ENCODE measurements at places on chromosomes 1 and 21.

GRCh38 chr1:66283622-66284041, 250.3 kb upstream of the SGIP1 start:
- no peak for DNase-seq

DNA sequence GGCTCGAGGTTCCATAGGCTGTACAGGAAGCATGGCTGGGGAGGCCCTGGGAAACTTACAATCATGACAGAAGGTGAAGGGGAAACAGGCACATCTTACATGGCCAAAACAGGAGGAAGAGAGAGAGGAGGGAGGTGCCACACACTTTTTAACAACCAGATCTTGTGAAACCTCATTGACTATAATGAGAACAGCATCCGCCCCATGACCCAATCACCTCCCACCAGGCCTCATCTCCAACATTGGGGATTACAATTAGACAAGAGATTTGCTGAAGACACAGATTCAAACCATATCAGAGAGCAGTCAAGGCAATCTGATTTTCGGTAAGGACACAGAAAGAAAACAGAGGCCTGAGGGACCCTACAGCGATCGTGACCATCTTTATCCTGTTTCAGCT, 41.7 kb downstream of the TNFRSF9 start:
- DNase-seq, result no peak

GRCh38 chr1:102942324-102942723, 166.0 kb downstream of the COL11A1 start:
- no peak for DNase-seq

GRCh38 chr1:201740670-201741111, 88.3 kb upstream of the IPO9 start:
- no peak for DNase-seq

GRCh38 chr1:43058545-43059360, 100.1 kb upstream of the SLC2A1 start:
- DNase-seq, result no peak

DNA sequence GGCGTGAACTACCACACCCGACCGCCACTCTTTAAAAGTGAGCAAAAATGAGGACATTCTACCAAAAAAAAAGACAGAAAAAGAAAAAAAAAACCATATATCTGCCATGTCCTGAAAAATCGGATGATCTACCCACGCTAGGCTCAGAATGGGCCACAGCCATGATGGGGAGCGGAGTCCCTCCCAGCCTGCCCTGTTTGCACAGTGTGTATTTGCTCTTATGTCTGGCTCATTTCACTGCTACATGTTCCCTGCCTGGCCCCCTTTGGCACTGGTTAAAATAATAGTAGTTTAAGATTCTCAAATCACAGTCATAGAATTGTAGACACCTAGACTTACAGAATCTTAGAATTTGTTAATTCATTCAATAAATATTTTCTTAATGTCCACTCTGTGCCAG, 121.9 kb downstream of the PTPRU start:
- no peak for DNase-seq

GRCh38 chr1:2126331-2127186, 68.0 kb downstream of the FAAP20 start:
- DNase-seq, result no peak

- DNase-seq, result no peak
Observed at GRCh38 chr1:230896779-230897178, 28.5 kb upstream of the C1orf198 start.

GRCh38 chr1:54475357-54475881, 69.2 kb upstream of the SSBP3 start:
- peak; percentile 67 for DNase-seq

GRCh38 chr21:42413093-42413492, 9.4 kb downstream of the UBASH3A start:
- DNase-seq, result no peak

- peak; percentile 66 for DNase-seq
Observed at GRCh38 chr1:234214129-234214910, 158.9 kb upstream of the COA6 start.

DNA sequence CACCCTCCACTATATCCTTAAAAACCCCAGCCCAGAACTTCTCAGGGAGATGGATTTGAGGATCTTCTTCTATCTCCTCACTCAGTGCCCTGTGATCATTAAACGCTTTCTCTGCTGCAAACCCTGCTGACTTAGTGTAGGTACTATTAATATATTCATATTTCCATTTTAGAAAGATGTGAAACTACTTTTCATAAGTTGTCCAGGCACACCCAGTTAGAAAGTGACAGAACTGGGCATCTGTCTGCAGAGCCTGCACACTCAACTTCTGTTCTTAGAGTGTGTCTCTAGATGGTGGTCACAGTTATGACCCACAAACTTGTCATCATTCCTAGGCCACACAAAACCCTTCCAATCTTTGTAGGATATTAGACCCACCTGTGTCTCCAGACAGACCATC, 55.0 kb downstream of the FCRL5 start:
- no peak for DNase-seq

DNA sequence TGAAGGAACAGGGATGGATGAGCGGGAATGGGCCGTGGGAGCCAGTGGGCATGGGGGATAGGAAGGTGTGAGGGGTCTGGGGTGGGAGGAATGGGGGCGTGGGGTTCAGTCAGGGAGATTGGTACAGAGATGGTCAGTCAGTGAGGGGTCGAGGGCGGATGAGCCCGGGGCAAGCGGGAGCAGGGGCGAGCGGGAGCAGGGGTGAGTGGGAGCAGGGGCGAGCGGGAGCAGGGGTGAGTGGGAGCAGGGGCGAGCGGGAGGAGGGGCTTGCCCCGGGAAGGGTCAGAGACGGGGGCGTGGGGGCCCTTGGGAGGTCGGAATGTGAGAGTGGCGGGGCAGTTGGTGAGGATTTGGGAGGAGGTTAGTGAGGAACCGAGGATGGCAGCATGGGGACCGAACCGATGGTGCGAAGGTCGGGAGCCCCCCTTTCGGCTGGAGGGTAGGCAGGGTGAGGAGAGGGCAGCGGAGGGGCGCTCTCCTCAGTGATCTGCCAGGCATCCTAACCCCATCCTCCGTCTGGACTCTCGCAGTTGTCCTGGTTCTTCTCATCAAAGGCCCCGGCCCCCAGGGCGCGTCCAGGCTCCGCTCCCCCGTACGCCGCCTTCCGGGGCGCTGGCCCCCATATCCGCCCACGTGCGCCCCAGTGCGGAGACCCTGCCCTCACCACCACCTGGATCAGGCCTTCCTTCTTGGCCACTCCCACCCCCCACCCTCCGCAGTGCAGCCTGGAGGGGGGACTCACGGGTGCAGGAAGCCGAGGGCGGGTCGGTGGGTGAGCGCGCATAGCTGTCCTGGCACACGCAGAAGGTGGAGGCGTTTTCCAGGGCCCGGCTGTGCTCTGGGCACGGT, 11.2 kb downstream of the EPHA10 start:
- no peak for DNase-seq

DNA sequence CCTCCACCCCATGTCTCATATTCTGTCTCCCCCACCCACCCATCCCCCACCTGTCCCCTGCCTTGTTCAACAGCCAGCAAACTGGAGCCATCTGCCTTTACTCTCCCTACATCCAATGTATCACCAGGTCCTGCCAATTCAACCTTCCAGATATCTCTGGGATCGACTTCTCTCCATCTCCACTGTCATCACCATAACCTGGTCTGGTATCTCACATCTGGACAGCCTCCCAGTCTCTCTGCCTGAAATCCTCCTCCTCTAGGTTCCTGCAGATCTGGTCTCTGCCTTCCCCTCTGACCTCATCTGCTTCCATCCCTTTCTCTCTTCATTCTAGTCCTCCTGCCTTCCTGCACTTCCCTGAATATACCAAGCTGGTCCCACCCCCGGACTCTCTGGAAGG, 22.2 kb upstream of the CDCA8 start:
- DNase-seq, result no peak

GRCh38 chr1:5667513-5668325, 324.5 kb downstream of the NPHP4 start:
- no peak for DNase-seq

GRCh38 chr1:238350471-238350870, 459.7 kb upstream of the ZP4 start:
- DNase-seq, result no peak

DNA sequence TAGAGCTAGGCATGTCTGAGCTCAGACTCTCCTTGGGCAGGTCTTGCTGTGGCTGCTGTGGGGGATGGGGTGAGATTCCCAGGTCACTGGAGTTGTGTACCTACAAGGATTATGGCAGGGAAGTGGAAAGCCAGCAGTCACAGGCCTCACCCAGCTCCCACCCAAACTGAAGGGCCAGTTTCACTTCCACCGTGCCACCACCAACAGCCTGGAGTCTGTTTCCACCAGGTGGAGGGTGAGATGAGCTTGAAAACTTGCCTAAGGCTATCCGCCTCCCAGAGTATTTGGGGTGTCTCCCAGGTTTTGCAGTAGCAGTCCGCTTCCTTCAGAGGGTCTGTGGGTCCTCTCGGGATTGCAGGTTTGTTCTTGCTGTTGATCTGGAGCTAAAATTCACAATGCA, 327.7 kb downstream of the PTPRC start:
- DNase-seq, result no peak
